Astrocyte (in vitro differentiated cells and primary cell): ENCODE measurements at places on chromosomes 6 and 20.

- no peak for DNase-seq
Observed at GRCh38 chr6:41170547-41171160, 7.7 kb upstream of the TREM2 start.

DNA sequence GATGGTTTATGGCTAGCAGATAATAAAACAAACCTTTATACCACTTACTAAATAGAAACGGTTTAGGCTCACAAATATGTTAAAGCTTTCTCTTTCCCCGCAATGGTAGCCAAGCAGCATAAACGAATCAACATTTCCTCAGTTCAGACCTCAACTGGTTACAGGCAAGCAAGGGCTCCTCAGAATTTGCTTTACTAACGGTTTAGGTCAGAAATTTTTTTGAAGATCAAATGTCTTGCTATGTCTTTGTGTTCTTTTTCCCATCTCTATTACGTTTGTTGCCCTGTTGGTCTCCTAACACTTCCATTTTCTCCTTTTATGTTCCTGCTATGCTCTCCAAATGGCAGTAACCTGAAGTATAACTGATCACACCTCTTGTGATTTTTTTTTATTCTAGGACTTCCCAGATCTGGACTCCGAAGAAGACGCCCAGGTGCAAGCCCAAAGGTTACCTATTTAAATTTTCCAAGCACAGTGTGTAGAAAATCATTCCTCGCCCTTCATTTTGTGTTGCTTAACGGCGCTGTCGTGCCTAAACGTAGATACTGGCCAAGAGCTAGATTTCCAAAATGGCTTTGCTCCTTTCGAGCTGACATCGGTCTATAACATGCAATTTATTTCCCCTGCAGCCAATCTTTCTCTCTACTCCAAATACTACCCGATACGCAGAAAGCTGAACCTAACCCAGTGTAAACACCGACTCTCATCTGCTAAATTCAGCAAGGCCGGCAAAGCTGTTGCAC, 717 bp upstream of the ASF1A start:
- DNase-seq, result peak; percentile 60

DNA sequence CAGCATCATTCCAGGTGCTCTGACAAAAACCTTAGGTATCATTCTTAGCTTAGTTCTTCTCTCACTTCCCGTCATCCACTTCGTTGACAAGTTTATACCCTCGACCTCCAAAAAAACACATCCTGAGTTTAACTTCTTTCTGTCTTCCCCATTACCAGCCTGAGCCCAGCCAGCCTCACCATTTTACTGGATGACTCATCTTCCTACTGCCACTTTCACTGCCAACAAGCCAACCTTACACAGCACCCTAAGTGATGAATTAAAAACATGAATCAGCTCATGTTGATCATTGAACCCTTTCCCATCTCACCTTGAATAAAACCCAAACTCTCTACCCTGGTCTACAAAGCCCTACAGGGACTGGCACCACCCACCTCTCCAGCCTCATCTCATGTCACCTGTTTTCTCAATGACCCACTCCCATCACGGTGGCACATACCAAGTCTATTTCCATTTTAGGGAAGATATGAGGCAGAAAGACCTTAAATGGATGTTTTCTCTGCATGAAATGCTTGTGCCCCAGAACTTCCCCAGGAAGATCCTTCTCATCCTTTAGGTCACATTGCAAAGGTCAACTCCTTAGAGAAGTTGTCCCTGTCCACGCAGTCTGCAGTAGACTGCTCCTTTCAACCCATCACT, 9.9 kb upstream of the UST start:
- no peak for DNase-seq

DNA sequence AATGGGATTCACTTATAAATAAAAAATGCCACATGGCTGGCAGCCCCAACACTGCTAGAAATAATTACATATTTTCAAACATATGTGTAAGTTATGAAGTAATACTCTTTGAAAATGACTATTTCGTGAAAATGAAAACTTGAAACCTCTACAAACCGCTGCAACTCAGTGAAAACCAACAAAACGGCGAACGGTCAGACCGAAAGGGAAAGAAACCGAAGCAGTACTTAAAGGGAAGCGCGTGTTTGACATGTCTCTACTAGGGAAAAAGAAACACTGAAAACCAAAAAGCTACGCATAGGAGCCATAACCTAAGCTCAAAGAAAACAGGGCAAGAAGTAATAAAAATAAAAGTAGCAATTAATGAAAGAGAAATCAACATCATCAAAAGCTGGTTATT, 121.0 kb upstream of the GGTLC1 start:
- no peak for DNase-seq

GRCh38 chr6:121755485-121755884, 320.0 kb downstream of the GJA1 start:
- no peak for DNase-seq

DNA sequence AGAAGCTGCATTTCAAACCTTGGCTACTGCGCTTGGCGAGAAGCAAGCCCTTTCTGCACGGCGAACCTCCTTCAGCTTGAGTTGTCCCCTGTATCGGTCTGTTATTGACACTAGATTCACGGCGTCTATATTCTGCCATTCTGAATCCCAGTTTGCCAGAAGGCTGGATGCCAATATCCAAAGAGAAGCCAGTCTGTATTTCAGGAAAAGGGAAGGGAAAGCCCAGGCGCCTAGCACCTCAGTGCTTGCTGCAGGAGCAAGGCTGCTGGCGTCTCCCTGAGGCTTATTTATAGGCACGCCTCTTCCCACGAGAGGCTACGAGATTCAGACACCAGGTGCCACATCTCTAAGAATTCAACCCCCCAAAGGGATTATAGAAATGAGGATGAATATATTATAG, 89.6 kb upstream of the CDH4 start:
- DNase-seq, result no peak

GRCh38 chr6:46948699-46949098, 27.0 kb upstream of the ADGRF5 start:
- peak; percentile 39 for DNase-seq

DNA sequence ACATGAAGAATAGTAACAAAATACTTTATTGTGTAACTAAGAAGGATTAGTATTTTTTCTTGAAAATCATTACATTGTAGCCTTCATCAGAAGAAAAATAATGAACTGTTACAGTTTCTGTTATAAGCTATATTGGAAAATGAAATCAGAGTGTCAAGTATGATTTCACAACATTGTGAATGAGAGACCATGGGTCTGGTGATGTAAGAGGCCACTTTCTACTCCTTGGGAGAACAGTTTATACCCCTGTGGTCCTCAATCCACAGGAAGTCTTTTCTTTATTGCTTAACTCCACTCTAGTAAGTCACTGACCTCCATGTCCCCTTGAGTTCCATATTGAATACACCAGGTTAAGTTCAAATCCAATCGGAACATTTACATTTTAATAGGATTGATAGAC, 218.7 kb upstream of the FERMT1 start:
- DNase-seq, result no peak

DNA sequence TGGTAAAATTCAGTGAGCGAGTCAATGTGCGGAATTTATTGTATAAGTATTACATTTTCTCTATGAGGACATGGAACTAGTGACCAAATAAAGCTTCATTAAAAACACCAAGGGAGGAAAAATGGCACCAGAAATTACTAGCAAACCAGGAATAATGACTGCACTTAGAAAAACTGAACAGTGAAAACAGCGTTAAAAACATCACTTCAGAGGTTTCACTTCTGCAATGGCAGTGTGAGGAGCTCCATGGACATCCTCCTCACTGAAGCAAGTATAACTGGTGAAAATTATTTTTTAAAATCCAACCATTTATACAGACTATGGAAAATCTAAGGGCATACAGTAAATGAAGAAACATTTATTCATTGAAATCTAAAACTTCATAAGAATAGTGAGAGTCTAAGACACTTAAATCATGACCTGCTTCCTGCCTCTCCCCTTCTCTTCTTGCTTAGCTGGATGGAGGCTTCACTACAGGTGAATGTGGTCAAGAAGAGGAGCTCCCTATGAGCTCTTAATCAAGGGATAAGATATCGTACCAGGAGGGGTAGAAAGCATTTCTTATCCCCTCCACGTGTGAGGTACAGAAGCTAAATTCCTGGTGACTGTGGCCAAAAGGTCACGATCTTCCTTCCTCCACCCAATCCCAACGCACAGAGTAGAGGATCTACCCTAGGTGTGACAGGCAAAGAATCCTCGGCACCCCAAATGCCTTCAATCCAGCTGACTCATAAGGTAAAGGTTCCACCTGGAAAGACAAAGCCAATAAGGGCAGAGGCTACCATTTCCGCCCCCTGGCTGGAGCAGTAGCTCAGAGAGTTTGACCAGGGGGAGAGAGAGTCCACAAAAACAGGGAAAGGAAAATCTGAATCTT, 12.3 kb upstream of the ASF1A start:
- no peak for DNase-seq

DNA sequence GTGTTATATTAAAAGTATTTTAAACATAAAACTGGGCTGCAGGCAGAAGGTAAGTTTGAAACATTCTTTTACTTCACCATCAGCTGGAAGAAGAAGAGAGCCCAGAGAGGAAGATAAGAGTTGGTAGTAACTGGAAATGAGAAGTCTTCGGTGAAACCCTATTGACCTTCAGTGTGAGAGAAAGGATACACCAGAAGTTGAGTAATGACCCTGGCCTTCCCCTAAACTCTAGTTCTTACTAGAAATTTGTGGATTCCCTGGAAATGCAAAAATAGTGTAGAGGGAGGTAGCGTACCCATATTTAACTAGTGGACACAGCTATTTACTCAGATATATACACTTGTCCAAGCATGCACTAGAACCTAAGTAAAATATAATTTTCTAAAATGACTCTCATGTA, 8.0 kb upstream of the EPM2A start:
- no peak for DNase-seq

DNA sequence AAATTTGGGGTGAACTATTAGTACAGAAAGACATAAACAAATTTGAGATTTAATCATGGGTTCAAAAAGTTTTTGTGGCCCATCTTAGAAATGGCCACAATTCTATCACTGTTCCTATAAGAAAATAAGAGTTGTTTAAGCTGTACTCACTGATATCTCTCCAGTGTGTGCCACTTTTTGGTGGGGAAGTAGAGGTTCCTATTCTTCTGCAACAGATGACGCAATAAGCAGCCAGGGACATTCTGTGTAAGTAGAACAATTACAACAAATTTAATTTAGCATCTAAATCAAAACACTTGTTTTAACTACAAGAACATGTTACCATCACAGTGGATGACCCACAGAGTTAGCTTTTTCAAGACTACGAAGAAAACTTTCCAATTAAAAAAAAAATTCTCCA, 9.9 kb downstream of the SERAC1 start:
- no peak for DNase-seq

DNA sequence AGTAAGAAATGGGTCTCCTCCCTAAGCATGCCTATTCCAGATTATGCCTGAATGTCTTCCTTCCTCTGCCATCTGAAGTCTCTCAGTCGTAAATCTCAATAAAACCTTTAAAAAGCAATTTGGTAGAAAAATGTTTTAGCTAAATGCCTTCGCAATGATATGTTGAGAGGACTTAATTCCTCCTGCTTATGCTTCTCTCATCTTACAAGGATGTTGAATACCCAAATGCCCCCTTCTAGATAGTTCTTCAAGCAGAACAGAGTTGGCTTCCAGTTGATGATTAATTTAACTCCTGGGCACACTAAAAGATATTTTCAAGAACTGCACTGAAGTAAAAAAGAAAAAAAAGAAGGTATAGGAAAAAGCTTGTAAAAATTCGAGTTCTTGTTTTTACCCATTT, 275.0 kb upstream of the SPTLC3 start:
- no peak for DNase-seq

DNA sequence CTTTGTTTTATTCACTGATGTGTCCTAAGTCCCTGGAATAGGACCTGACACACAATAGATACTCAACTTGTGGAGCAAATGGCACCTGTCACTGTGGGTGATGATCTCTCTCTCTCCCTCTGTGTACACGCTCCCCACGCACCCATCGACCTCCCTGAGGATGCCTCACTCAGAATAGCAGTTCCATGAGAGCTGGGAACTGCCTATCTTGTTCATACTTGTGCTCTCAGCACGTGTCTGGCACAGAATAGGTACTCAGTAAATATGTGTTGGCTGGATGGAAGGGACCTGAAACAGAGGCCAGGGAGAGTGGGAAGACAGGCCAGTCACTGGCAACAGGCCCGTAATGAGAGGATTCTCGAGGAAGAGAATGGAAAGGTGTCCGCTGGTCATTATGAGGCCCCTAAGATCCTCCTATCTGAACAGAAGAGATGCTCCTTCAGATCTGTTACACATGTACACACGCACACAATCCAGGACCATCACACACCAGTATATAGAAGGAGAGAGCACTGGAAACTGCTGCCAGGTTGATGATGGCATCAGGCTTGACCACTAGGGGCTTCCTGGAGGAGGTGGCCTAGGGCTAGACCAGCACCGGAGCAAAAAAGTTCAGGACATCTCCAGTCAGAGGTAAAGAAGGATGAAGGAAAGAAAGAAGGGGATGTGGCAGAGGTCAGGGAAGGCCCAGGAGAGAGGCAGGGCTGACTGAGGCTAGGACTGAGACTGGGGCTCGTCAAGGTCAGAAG, 30.9 kb downstream of the VEGFA start:
- no peak for DNase-seq

DNA sequence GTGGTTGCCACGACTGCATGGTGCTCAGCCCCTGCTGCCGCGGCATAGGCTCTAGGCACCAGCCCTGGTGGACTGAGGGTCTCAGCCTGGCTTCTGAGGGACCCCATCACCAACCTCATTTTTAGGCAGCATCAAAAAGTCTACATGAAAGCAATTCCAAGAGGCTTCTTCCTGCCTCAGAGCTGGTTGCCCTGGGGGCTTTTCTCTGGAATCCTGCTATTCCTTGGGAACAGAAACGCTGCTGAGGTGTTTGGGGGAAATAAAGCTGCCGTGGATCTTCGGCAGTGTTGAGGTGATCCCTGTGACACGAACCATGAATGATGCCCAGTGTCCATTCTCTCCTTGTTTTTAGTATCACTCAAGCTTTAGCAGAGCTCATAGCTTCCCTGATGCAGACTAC, 148.4 kb upstream of the LRFN2 start:
- DNase-seq, result no peak

DNA sequence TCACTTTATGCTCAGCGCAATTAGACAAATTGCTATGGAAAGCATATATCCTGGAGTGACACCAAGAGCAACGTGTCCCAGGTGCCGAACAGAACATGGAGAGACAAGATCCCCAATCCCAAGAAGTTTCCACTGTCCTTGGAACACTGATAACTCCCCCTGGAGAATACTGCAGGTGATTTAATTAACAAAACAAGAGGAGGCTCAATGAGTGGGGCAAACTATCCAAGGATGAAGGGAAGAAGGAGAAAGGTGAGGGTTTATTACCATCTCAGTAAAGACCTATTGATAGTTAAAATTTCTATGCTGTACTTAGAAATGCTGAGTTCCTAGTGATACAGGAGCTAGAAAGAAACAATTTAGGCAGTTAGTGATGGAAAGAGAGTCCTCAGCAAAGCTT, 35.7 kb downstream of the EDN1 start:
- DNase-seq, result no peak

GRCh38 chr6:167093406-167093921, 29.4 kb upstream of the CCR6 start:
- no peak for DNase-seq

DNA sequence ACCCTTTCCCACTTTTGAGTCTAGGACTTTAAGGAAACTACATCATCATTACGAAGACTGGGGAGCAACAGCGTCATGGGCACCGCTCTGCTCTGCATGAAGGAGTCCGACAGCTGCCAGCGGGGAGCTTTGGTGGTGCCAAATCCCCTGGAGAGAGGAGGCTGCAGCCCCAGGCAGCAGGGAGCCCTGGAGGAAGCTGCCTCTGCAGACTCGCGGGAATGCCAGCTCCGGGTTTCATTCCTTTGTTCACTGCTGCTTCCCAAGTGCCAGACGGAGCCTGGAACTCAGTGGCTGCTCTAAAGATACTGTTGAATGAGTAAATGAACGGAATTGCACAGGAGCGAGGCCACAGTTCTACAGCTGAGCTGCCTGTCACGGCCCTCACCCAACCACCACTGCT, 196.5 kb upstream of the THBS2 start:
- peak; percentile 15 for DNase-seq
